ENCODE measurements at places on chromosomes 7 and 10. TPM values are rescaled to one million over a fixed set of nuclear protein-coding genes. Genes with fewer than 3 reads are reported as not detected.

- no peak for DNase-seq
- no peak overlapping the region for H3K27ac ChIP-seq
- H3K4me1 ChIP-seq = no peaks in the 10 kb centered on the region
- no peak overlapping the region for H3K4me3 ChIP-seq
Observed at GRCh38 chr10:45557275-45557905, 115.2 kb downstream of the ZFAND4 start.

MTPN gene
- 181 TPM for total RNA-seq

HKDC1 gene
- 173 TPM for total RNA-seq

- no peak for DNase-seq
- H3K4me3 ChIP-seq = no peak overlapping the region
- no peaks in the 10 kb centered on the region for H3K36me3 ChIP-seq
- peaks cover 81% of the 10 kb centered on the region for H3K27me3 ChIP-seq
- H3K27ac ChIP-seq = no peak overlapping the region
Observed at GRCh38 chr10:11257440-11258090, 239.9 kb downstream of the CELF2 start.
